Astrocyte of the spinal cord (primary cell): ENCODE measurements at places on chromosomes 4 and X.

DNA sequence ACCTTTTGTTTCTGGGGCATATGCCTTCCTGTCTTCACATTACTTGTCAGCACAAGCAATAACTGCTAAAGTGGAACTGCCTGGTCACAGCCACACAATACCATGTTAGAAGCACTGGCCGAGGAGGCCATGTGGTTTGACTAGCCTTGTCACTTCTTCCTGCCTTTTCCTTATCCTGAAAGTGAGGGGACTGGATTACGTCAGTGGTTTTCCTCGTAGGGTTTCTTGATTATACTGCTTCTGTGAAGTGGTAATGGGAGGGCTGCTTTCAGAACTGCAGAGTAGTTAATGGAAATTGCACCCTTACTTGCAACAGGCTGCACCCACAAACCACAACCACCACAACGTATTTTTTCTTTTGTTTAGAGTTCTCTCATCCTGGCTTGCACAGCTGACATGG, 26.6 kb downstream of the ZRSR2 start:
- peak; percentile 27 for DNase-seq

DNA sequence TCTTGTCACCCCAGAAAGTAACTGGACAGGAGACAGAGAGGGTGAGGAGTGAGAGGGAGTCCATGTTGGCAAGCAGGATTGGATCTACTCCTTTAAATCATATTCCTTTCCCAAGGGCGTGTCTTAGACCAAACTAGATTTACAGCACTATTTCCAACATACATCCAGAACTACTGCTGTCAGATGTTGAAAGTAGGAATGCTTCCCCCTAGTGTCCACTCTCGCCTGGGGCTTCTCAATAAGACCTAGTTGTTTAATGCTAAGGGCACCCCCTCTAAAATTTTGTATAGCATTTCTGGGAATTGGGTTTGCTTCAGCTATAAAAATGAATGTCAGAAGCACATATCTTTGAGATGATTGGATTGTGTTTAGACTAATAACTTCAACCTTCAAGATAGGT, 13.3 kb downstream of the OFD1 start:
- peak; percentile 68 for DNase-seq

- DNase-seq, result no peak
Measured at GRCh38 chr4:153763404-153763803, 3.6 kb upstream of the RNF175 start.

GRCh38 chrX:1592470-1593142, 1.2 kb downstream of the AKAP17A start:
- no peak for DNase-seq

DNA sequence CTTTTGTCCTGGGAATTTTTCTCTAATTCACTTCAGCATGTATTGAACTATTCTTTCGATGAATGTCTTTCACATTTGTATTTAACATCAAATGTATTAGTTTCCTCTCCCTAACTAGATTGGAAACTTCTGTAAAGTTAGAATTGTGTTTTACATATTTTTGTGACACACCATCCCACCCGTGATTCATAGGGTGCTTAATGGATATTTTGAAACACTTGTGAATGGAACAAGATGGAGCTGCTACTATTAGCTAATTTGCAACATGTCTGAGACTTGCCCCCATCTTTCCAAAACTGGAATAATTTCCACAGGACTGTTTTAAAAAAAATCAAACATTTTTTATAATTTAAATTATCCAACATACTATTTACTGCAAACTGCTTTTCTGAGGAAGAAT, 30.2 kb upstream of the GNPDA2 start:
- DNase-seq, result no peak

DNA sequence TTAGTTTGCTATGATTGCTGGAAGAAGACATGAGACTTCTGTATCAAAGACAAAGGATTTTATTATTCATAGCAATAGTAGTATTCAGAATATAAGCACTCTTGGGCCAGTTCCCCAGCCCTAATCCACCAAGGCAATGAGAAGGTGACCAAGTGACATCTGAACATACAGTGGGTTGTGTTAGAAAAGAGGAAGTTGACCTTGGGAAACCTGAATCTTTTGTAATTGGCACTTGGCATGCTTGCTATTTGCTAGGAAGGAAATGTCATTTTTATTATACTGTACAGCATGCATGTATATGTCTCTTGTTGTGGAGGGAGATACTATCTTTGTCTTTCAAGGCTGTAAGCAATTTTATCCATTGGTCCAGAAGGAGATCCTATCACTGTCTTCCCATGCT, 216.1 kb upstream of the FAT1 start:
- no peak for DNase-seq

DNA sequence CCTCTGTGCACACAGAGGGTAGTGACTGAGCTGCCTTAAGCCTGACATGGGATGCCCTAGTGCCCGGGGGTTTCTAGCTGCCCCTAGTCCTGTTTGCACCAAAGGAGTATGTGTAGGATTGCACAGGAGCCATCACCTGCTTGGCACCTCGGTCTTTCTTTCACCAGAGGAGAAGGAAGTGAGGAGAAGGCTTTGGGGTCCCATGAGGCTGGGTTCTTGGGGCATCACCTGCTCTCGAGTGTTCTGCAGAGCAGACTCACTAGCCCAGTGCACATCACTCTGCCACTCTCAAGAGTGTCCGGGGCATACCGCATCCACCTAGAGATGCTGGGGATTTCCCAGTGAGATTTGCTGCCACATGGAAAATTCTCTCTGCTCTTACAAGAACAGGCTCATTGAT, 40.5 kb upstream of the GPR78 start:
- DNase-seq, result no peak

DNA sequence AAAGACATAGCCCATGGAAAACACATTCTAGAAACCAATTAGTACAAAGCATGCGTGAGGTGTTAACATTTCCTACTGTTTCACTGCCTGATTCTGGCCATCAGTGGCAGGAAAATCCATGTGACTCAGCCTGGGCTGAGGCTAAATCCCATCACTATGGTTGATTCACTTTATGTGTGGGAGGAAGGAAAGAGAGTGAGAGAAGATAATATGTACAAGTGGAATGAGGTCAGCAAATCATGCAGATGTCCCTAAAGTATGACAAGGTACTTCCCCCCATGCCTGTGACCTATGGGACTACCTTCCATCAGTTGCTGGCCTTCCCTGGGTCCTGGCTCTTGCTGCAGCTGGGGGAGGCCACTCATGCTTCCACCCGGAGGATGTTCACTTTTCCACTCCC, 64.2 kb upstream of the MAP3K15 start:
- DNase-seq, result peak; percentile 13

DNA sequence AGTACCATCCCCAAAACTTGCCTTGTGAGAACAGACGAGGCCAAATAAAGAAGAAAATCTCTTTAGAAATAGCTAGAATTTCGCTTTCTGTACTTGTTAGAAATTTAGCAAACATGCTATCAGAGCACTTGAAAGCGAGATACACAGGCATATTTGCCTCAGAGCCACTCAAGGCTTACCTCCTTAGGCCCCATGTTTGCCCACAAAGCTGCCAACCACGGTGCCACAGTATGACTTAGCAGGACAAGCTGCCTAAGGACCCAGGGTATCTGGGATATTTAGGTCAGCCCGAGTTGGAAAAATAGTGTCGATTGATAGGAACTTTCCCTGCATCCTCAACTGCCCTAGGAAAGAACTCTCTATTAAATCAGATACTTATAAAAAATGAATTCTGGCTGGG, 24.2 kb downstream of the NDNF start:
- no peak for DNase-seq

- DNase-seq, result no peak
Measured at GRCh38 chr4:154961263-154961662, 180.2 kb downstream of the RBM46 start.
